DMS79 treated with DMSO at 0.1 percent for 48 hours (cell line): ENCODE measurements at places on chromosomes 1 and 21.

DNA sequence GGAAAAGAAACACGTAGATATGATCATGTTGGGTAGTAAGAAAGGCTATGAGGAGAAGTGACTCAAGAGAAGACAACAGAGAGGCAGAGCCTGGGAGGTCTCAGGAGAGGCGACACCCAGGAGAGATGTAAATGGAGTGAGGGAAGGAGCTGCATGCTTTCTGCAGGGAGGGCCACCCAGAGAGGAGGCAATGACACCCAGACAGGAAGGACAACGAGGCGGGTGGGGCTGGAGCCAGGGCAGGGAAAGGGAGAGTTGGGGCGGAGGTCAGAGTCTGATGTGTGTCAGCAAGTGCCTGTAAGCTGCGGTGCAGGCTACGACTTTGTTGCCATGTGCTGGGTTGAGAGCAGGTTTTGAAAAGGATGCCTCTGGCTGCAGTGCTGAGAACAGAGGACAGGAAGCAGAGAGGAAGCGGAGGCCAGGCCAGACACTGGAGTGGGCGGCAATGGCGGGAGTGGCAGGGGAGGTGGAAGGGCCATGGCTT lies 31.3 kb downstream of the SLC1A7 start:
- DNase-seq, result no peak

DNA sequence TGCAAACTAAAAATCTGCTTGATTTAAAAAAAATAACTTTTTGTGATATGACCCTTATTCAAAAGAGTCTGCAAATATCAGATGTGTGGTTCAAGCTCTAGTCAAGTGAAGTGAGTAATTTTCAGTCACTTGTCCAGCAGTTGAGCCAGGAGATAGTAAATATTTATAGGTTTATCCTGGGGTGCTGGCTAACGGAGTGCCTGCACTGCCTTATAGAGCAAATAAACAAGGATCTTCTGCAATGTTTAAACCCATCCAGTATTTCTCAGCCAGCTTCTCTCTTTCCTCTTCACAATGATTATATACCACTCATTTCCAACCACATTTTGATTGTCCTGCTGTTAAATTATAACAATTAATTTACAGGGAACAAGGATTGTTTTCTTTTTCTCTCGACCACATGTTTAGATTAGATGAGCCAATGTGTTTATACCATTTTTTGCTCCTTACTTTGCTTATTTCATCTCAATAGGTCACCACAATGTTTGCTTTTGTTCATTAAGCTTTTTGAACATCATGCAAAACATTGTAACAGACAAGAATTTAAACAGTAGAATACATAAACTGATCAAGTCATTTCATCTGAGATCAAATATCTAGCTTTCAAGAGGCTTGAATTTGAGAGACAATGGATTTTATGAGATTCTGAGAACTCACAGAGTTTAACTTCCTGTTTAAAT lies 60.3 kb upstream of the GREM2 start:
- DNase-seq, result no peak

GRCh38 chr21:46156678-46157077 lies 1.3 kb upstream of the FTCD start:
- DNase-seq, result no peak

DNA sequence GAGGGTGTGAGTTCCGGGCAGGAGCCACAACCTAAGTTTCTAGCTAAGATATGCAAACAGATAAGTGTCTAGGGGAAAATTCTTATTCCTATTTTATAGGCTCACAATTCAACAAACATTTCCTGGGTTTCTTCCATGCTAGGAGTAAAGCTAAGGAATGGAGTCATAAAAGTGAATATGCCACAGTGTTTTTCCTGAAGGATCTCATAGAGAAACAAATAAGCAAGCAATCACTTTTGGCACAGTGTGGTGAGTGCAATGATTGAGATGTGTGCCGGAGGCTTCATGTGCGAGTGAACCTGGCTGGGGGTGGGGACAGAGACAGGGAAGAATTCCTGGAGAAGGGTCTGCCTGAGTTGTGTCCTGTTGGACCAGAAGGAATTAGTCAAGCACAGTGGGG lies 147.4 kb downstream of the TENT5C start:
- DNase-seq, result no peak

GRCh38 chr21:35239811-35240219 lies 190.7 kb upstream of the RUNX1 start:
- peak; percentile 86 for DNase-seq

GRCh38 chr1:75131565-75132241 lies 2.5 kb upstream of the LHX8 start:
- no peak for DNase-seq

DNA sequence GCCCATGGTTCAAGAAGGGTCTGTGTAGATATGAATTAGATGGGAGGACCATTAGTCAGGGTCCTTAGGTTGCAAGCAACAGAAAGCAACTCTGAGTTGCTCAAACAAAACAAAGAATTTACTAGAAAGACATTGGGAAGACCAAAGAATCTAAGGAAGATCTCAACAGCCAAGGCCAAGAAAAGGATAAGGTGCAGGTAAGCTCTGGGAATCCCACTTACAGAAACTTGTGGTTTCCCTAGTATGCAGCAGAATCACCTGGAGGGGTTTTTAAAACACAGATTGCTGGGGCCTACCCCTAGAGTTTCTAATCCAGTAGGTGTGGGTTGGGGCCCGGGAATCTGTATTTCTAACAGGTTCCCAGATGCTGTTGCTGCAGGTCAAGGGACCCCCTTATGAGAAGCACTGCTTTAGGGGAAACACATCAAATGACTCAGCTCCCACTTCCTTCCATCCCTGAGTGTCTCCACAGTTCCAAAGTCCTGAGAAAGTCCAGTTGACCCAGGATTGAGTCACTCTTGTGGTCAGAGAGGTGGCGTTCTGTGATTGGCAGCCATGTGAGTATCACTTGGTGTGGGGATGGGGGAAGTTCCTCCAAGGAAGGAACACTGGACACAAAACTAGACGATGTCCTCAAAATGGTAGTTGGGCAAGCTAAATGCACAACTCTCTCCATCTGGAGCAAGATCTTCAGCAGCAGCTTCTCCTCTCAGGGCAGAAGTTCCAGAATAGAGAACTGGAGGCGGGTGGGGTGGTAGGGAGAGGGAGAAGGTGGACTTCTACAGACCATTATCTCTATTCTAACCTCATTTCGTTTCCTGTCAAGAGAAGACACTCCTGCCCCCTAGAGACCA lies 24.2 kb upstream of the EYA3 start:
- DNase-seq, result no peak

- no peak for DNase-seq
Observed at GRCh38 chr1:37893673-37894072, 34.3 kb upstream of the MTF1 start.

- DNase-seq, result no peak
Observed at GRCh38 chr1:89739844-89740216, 81.0 kb upstream of the LRRC8D start.
